Left lobe of liver (tissue), 2 donors: ENCODE measurements at places on chromosomes 1 and 21. TPM values are rescaled to one million over a fixed set of nuclear protein-coding genes. Genes with fewer than 3 reads are reported as not detected.

The ILDR2 gene
- total RNA-seq, result 3.3 TPM

DNA sequence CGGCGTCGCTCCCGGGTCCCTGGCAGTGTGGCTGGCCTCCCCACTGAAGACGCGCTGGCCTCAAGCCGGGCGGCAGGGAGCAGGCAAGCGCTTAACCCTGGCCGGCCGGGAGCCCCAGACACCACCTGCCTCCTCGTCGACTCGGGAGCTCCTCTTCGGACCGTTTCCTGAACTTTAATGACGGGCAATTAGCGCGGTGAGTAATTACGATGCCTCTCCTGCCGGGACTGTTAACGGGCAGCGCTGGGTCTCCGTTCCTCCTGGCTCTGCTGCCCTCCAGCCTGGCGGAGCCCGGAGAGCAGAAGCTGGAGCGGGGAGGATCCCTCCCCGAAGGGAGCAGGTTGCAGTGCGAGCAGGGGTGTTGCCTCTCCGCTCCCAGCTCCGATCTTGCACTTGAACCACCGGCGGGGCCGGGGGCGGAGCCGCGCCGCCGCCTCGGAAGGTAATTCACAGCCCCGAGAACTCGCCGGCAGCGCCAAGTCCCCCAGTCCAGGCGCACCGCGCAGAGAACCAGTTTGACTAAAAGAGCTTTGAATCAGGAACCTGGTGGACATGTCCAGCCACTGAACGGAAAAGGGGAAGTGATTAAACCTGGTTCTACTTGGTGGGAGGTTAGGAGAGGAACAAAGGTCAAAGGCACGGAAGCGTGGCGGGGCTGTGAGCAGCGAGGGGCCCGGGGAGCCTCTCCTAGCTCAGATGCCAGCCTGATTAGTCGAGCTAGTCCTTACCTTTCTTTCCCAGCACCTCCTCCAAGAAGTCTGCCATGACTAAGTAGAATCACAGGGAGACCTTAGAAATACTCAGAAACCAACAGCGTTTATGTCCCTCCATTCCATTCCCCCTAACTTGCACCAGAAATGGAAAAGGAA lies 18.3 kb upstream of the PLEKHA6 start:
- DNase-seq, result peak; percentile 63

DNA sequence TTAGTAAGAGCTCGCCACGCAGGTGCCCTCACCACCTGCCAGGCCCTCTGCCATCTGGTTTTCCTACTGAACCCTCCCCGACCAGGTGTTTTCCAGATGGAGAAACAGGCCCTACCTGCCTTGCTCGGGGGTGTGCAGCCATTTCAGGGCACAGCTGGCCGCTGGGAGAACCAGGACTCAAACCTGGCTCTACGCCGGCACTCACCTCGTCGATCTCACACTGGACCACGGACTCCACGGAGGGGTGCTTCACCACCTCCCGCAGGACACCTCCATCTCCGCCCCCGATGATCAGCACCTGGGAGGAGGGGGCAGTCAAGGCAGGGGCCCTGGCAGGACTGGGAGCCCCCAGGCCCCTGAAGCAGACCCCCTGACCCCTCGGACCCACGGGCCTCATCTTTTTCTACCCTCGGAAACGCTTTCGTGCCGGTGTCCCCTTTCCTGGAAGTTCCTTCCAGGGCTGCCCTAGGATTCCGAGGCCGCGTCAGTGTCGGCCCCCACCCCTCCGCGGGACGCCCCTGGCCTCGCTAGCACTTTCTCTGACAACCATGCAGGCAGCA lies 1.1 kb downstream of the SRM start:
- DNase-seq, result no peak

DNA sequence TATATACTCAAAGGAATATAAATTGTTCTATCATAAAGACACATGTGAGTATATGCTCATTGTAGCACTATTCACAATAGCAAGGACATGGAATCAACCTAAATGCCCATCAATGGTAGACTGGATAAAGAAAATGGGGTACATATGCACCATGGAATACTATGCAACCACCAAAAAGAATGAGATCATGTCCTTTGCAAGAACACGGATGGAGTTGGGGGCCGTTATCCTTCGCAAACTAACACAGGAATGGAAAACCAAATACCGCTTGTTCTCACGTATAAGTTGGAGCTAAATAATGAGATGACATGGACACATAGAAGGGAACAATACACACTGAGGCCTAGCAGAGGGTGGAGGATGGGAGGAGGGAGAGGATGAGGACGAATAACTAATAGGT lies 16.0 kb upstream of the SGIP1 start:
- no peak for DNase-seq

The MSH4 gene
- 0.08 TPM for total RNA-seq

The BRDT gene
- not detected for total RNA-seq
